ENCODE measurements at places on chromosomes 3 and 15. TPM values are rescaled to one million over a fixed set of nuclear protein-coding genes. Genes with fewer than 3 reads are reported as not detected.

DNA sequence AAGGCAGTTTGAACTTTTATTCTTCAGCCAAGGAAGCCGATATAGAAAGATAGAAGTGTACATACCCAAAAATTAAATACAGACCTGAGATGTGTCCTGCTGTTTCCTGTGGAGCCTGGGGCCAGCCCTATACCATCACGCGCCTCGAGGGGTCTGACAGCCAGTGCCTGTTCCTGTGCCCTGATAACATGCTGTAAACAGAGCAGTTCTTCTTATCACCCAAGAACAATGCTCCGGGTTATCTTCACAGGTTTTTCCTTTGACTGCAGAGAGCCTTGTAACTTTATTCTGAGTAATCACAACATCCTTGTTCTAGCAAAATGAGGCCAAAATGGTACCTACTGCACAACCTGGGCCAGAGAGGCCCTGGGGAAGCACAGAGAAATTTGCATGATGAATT is 289.7 kb upstream of the CHRM5 start:
- no peak for DNase-seq
- no peak overlapping the region for H3K4me3 ChIP-seq
- H3K36me3 ChIP-seq: no peaks in the 10 kb centered on the region
- no peak overlapping the region for H3K27ac ChIP-seq

DNA sequence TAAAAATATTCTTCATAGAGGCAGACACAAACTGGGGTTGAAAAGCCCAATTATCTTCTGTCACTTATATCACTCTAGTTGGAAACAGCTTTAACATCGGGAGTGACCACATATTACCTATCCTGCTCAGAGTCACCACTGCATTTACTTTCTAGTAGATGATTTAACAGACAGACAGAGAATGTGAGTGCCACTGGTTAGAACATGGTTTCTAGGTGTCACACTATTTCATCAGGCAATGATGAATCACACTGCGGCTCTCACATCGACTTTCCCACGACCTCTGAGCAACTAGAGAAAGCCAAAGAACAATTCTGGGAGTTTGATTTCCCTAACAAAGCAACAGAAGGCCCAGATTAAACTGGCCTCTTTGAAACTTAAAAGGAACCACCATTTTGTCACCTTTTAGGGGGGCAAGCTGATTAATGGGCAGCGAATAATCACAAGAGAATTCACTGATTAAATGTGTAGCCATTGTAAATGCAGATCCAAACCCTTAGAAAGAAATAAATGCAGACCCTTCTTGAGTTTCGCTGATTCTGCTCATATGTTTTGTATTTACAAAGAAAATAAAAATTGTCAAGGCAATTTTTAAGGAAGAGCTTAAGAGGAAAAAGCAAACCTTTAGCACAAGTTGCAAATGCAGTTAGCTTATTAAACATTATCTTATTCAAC is 112.6 kb upstream of the KBTBD8 start:
- H3K27me3 ChIP-seq: peaks cover 6% of the 10 kb centered on the region
- H3K27ac ChIP-seq: no peak overlapping the region
- no peaks in the 10 kb centered on the region for H3K36me3 ChIP-seq

DNA sequence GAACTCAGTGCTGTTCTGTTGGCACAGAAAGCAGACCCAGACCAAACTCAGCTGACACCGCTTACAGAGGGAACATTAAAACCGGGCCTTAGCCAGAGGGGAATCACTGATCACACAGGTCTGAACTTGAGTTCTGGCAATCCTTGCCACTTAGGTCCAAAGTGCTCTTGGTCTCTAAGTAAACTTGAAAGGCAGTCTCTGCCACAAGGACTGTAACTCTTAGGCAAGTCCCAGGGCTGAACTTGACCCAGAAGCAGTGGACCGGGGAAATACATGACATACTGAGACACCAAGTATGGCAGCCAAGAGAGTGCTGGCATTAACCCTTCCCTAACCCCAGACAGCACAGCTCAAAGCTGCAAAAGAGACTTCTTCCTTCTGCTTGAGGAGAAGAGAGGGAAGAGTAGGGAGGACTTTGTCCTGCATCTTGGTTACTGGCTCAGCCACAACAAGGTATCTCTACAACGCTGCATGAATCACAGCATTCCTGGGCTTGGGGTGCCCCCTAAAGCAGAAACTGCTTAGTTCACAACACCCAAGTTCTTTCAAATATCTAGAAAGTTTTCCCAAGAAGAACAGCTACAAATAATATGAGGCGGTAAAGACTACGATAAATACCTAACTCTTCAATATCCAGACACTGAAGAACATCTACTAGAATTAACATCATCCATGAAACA is 32.5 kb downstream of the NAALADL2 start:
- H3K27ac ChIP-seq: no peak overlapping the region
- H3K4me1 ChIP-seq: no peaks in the 10 kb centered on the region
- no peak overlapping the region for H3K4me3 ChIP-seq
- no peaks in the 10 kb centered on the region for H3K27me3 ChIP-seq
- DNase-seq: no peak

GRCh38 chr3:54358316-54358715 is 236.0 kb downstream of the CACNA2D3 start:
- no peak for DNase-seq
- H3K27ac ChIP-seq: no peak overlapping the region
- no peaks in the 10 kb centered on the region for H3K4me1 ChIP-seq
- no peaks in the 10 kb centered on the region for H3K36me3 ChIP-seq

GRCh38 chr15:39054128-39054732 is 489.6 kb upstream of the RASGRP1 start:
- no peaks in the 10 kb centered on the region for H3K4me1 ChIP-seq
- no peak overlapping the region for H3K27ac ChIP-seq
- no peak for DNase-seq
- no peaks in the 10 kb centered on the region for H3K36me3 ChIP-seq
- no peaks in the 10 kb centered on the region for H3K27me3 ChIP-seq

- H3K27ac ChIP-seq: no peak overlapping the region
- no peaks in the 10 kb centered on the region for H3K36me3 ChIP-seq
- no peaks in the 10 kb centered on the region for H3K27me3 ChIP-seq
- no peaks in the 10 kb centered on the region for H3K4me1 ChIP-seq
- DNase-seq: no peak
Observed at GRCh38 chr3:99504258-99504657, 134.1 kb upstream of the COL8A1 start.

DNA sequence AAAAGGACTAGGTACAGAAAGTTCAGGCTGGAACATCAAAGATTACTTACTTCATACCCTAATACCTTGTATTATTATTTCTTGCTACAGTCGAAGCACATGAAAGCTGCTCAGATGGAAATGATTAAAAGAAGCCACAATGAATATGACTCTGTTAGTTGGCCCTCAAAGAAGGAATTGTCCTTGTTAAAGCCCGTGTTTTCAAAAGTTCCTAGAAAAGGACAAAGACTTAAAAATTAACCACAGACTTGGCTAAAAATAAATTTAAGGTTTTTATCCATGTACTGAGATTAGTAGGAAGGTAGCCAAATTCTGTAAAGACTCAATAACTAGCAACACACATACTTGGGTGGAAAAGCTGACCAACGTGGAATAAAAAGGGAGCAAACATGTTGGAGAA is 251.0 kb upstream of the RARB start:
- H3K27me3 ChIP-seq: peaks cover 2% of the 10 kb centered on the region
- no peaks in the 10 kb centered on the region for H3K36me3 ChIP-seq
- no peak for DNase-seq
- H3K4me3 ChIP-seq: no peak overlapping the region
- no peak overlapping the region for H3K27ac ChIP-seq

DNA sequence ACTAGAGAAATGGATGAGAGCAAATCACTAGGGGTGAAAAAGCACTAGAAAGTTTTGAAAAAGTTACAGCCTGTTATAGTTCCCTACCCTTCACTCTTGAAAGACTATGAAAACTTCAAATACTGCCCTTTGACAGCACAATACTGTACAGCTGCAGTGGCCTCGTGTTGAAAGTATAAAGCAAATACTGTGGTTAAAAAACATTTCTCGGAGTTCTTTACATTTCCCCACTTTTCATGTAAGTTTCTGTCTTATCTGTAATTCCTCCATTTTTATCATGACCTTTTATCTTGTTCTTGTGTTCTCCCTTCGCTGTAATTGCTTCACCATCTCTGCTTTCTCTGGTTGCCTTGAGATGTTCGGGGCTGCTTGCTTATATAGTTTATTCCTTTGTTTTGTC is 423.8 kb upstream of the CFAP20DC start:
- H3K27me3 ChIP-seq: no peaks in the 10 kb centered on the region
- H3K4me3 ChIP-seq: no peak overlapping the region
- H3K27ac ChIP-seq: peak overlapping the region; percentile 50
- DNase-seq: no peak
- H3K4me1 ChIP-seq: peaks cover 18% of the 10 kb centered on the region

DNA sequence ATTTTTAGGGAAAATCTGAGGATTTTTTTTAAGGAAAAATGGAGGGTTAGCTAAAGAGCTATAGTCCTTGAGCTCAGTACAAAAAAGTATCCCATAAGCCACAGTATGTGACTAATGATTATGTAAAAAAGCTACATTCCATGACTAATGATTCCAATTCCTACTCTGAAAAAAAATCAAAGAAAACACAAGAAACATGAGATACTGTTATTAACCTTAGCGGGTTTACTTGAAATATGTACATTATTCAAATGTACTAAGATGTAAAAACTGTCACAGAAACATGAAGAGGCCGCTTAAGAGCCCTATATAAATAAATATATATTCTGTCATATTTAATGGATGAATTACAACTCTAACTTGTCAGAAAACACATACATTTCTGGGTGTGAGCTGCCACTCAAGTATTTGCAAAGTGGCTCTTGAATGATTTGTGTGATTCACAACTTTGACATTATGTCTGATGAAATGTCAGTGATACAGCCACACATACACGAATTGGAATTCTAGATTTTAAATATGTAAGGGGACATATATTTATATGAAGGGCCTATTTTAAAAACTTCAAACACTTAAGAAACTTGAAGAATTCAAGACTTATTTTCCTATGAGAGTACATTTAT is 518.7 kb upstream of the SUCLG2 start:
- no peaks in the 10 kb centered on the region for H3K4me1 ChIP-seq
- no peak overlapping the region for H3K4me3 ChIP-seq
- H3K27me3 ChIP-seq: no peaks in the 10 kb centered on the region
- H3K36me3 ChIP-seq: peaks cover 62% of the 10 kb centered on the region

GRCh38 chr3:171824116-171824515 is 13.8 kb upstream of the PLD1 start:
- H3K4me3 ChIP-seq: no peak overlapping the region
- DNase-seq: no peak
- H3K36me3 ChIP-seq: no peaks in the 10 kb centered on the region
- H3K27ac ChIP-seq: no peak overlapping the region
- H3K27me3 ChIP-seq: peaks cover 6% of the 10 kb centered on the region

DNA sequence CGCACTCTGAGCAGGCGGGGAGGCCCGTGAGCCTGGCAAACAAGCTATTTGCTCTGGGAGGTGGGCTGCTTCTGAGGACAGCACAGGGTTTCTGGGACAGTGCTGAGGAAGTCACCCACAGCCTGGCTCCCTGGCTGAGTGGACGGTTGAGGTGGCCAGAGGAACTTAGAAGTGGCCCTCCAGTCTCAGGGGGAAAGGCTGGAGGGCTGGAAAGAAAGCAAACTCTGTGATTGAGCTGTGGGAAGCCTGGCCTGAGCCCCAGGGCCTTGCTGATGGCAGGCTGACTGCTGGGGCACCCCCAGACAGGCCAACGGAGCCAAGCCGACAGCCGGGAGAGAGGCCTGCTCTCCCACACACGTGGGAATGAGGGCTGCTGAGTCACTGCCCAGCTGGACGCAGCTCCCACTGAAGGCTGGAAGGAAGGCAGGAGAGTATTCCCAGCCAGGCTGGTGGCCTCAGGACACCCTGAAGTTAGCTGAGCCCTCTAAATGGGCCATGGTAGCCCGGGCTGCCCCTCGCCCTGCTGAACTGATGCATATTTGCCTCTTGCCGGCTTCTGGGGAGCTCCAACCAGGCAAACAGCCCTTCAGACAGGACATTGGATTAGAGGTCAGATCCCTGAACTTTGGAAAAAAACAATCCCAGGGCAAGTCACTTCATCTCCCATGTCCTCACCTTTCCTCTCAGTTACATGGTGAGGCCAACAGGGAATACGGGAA is 98.0 kb upstream of the TLE3 start:
- H3K4me3 ChIP-seq: no peak overlapping the region
- peaks cover 3% of the 10 kb centered on the region for H3K36me3 ChIP-seq
- H3K27ac ChIP-seq: no peak overlapping the region
- no peak for DNase-seq
- no peaks in the 10 kb centered on the region for H3K27me3 ChIP-seq
- no peaks in the 10 kb centered on the region for H3K4me1 ChIP-seq

DNA sequence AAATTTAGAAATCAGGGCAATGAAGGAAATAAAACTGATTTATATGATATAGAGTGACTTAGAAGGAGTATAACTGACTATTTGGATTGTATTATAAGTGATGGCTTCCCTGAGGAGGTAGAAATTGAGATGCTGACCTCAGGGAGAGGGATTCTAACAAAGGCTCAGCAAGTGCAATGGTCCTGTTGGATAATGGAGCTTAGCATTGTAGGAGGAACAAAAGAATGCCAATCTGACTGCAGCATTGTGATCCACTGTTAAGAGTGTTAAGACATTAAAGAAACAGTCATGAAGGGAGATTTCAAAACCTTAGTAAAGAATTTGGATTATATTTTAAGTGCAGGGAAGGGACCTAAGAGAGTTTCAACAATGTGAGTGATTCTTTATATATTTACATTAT is 158.4 kb upstream of the NAALADL2 start:
- no peaks in the 10 kb centered on the region for H3K36me3 ChIP-seq
- H3K27ac ChIP-seq: no peak overlapping the region
- no peak for DNase-seq
- H3K4me1 ChIP-seq: no peaks in the 10 kb centered on the region

CLDN18 gene
- total RNA-seq: not detected

GRCh38 chr3:16824081-16824696 is 60.6 kb upstream of the PLCL2 start:
- H3K27ac ChIP-seq: peak overlapping the region; percentile 91
- H3K4me1 ChIP-seq: peaks cover 38% of the 10 kb centered on the region
- no peaks in the 10 kb centered on the region for H3K36me3 ChIP-seq
- peak; percentile 68 for DNase-seq

STAB1 gene
- total RNA-seq: 9.8 TPM

ITIH1 gene
- total RNA-seq: not detected

RPP25 gene
- total RNA-seq: 3.8 TPM

DNA sequence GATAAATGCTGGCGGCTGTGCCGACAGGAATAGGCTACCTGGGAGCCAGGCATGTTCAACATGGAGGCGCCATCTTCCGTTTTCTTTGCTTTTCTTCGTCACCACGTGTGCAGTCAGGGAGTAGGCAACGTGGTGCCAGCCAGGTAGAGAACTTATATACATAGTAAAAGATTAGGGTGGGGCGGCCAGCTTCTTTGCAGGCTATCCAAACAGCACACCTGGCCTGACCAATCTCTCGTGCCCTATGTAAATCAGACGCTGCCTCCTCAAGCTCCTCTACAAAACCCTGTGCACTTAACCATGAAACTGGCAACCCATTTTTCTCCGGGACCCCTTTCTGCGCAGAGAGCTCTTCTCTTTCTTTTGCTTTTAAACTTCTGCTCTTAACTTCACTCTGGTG is 28.6 kb upstream of the OR5K4 start:
- H3K27ac ChIP-seq: no peak overlapping the region
- H3K27me3 ChIP-seq: peaks cover 14% of the 10 kb centered on the region
- H3K4me3 ChIP-seq: no peak overlapping the region
- no peak for DNase-seq
- no peaks in the 10 kb centered on the region for H3K36me3 ChIP-seq
- H3K4me1 ChIP-seq: no peaks in the 10 kb centered on the region

- H3K4me1 ChIP-seq: no peaks in the 10 kb centered on the region
- no peak for DNase-seq
- H3K27ac ChIP-seq: no peak overlapping the region
- H3K4me3 ChIP-seq: no peak overlapping the region
Observed at GRCh38 chr3:179882292-179882691, 154.4 kb downstream of the PEX5L start.

- no peak overlapping the region for H3K27ac ChIP-seq
- H3K36me3 ChIP-seq: no peaks in the 10 kb centered on the region
- no peak for DNase-seq
- H3K27me3 ChIP-seq: no peaks in the 10 kb centered on the region
Observed at GRCh38 chr3:113232342-113232741, 21.0 kb downstream of the BOC start.
